ENCODE measurements at places on chromosomes 12 and 14.

DNA sequence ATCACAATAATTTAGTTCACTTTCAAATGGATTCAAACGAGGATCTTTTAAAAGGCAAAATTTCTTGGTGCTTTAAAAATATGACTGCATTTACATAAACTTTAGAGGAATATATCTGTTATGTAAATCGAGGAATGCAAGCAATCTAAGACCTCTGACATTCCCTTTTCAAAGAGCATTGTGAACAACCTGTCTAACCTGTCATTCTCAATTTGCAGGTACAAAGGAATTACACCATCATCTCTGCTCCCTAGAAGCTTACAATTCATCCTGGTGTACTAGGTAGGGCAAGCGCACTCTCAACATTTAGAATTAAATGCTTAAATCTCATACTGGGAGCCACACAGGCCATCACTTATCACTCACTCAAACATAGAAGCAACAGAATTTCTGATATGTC, 35.6 kb downstream of the BMP4 start:
- no peak for DNase-seq

DNA sequence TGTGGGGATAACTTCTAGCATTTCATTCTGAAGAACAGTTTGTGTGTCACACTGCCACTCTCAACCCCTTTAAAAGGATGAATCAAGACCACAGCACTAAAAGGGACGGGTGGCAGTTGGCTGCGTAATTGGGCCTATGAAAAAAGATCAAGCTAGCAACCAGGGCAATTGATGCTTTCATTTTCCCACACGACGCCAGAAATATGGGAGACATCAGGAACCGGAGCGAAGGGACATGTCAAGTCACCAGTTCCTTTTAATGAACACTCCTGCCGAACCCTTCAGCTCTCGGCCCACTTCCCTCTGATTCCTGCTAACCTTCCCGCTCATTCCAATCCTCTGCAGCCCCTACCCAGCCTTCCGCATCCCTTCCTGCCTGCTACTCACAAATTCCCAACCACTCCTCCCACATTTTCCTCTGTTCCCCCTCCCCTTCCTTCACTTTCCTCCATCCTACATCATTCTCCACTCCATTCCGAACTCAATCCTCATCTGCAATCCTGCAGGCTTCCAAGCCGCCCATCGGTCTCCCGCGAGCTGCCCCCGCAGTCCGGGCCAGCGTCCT, 753 bp downstream of the CSRNP2 start:
- DNase-seq = no peak

GRCh38 chr12:57760347-57760982, 5.6 kb downstream of the MARCHF9 start:
- DNase-seq = no peak

GRCh38 chr12:80176706-80177105, 77.4 kb downstream of the OTOGL start:
- no peak for DNase-seq

GRCh38 chr12:46523863-46524770, 151.5 kb upstream of the SLC38A2 start:
- DNase-seq = no peak

GRCh38 chr14:104875811-104876210, 10.7 kb downstream of the CEP170B start:
- no peak for DNase-seq

- no peak for DNase-seq
Measured at GRCh38 chr12:46452061-46452615, 79.6 kb upstream of the SLC38A2 start.

DNA sequence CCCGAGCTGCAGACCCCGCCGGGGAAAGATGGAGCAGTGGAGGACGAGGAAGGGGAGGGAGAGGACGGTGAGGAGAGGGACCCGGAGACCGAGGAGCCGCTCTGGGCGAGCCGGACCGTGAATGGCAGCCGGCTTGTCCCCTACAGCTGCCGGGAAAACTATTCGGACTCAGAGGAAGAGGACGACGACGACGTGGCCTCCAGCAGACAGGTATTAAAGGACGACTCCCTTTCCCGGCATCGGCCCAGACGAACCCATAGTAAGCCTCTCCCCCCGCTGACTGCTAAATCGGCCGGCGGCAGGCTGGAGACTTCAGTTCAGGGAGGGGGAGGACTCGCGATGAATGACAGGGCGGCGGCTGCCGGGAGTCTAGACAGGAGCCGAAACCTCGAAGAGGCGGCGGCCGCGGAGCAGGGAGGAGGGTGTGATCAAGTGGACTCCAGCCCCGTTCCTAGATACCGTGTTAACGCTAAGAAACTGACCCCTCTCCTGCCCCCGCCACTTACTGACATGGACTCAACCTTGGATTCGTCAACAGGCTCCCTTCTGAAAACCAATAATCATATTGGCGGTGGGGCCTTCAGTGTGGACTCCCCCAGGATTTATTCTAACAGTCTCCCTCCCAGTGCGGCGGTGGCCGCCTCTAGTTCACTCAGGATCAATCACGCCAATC, 962 bp downstream of the LEMD3 start:
- DNase-seq = no peak

- DNase-seq = no peak
Measured at GRCh38 chr12:25940886-25941285, 17.6 kb upstream of the RASSF8 start.

- DNase-seq = no peak
Measured at GRCh38 chr12:15955281-15955680, 44.1 kb downstream of the DERA start.

DNA sequence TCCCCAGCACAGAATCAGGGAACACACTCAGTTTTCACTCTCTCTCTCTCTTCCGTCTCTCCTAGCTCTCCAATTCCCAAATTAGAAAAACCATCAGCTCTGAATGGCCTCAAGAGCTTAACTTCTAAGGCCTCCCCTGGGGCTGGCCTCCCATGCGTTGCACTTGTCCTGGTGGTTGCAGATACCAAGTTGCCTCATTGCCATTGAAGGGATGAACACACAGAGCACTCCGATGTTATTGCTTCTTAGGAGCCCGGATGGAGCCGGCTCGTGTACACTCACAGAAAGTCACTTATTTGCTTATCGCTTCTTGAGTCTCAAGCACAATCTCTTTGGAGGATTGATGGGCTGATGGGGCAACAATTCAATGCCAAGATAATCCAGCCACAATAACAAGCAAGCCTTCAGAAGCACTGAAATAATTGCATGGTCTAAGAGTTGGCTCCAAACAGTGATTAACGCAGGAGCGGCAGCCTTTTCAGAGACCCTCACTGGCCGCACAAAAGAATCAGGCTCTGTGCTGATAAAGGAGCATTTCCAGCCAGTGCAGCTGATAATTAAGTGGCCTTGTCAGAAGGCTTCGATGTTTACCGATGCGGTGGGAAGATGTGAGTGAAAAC, 175.8 kb upstream of the TMEM132C start:
- no peak for DNase-seq

- no peak for DNase-seq
Measured at GRCh38 chr14:50452979-50453705, 56.5 kb upstream of the CDKL1 start.
